Spleen (tissue), 13 donors: ENCODE measurements at places on chromosomes 4 and X.

- peaks cover 91% of the 10 kb centered on the region for H3K36me3 ChIP-seq
- H3K4me1 ChIP-seq, result peaks cover 38% of the 10 kb centered on the region
- DNase-seq, result no peak
- H3K27me3 ChIP-seq, result no peaks in the 10 kb centered on the region
These were observed 5.8 kb downstream of the ARAF start for GRCh38 chrX:47566841-47567240.

- no peak for DNase-seq
- H3K27me3 ChIP-seq, result no peaks in the 10 kb centered on the region
- no peak overlapping the region for H3K4me3 ChIP-seq
These were observed 68.6 kb downstream of the CHST7 start for GRCh38 chrX:46642145-46642544.

DNA sequence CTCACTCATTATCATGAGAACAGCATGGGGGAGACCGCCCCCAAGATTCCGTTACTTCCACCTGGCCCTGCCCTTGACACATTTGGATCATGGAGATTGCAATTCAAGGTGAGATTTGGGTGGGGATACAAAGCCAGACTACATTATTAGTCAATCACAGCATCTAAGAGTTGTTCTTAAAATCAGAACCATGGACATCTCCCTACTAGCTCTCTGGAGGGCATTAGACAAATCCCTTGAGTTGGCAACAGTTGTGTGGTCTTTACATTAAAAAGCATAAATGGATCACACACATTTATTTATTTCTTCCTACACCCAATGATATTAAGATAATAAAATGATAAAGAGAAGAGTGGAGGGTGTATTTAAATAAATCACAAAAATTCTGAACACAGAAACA, 262.8 kb upstream of the VCX start:
- no peaks in the 10 kb centered on the region for H3K4me1 ChIP-seq
- DNase-seq, result no peak
- no peak overlapping the region for H3K27ac ChIP-seq

DNA sequence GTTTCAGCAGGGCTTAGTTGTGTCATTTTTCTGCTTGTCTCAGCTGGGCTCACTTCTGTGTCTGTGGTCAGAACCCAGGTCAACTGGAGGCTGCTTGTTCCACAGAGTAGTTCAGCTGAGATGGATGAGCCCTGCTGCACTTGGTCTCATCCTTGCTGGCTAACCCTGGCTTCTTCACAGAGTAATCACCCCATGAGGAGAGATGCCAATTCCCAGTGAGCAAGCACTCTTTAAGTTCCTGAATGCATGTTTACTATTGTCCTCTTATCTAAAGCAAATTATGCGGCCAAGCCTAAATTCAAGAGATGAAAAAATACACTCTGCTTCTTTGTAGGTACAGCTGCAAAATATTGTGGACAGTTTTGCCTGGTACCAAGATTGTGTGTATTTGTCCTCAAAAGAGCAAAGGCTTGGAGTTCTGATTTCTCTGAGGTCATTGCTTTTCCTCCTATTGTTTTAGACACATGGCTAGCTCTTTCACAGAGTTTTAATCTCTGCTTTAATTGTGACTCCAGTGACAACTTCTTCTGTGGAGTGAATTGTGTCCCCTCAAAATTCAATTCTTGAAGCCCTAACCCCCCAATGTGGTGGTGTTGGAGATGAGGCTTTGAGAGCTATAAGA, 236.6 kb upstream of the ANKRD50 start:
- H3K27ac ChIP-seq, result no peak overlapping the region
- H3K36me3 ChIP-seq, result no peaks in the 10 kb centered on the region
- no peak for DNase-seq
- H3K4me1 ChIP-seq, result no peaks in the 10 kb centered on the region
- no peak overlapping the region for H3K4me3 ChIP-seq

DNA sequence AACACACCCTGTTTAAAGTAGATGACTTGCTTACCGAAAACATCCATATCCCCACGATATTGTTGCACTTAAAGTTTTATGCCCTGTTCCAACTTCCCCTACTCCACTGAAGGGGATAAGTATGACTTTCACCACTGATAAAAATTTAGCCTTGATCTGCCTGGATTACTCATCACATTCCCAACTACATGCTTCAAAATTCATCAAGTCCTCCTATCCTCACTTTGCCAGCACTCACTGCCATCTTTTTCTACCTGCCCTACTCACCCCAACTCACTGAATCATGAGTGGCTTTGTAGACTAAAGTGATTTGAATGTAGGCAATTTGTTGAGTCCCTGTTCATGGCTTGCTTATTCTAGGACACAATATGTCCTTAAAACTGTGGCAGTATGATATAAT, 12.2 kb upstream of the GPRIN3 start:
- H3K4me3 ChIP-seq, result no peak overlapping the region
- H3K27ac ChIP-seq, result no peak overlapping the region
- no peak for DNase-seq
- H3K27me3 ChIP-seq, result no peaks in the 10 kb centered on the region
- H3K36me3 ChIP-seq, result no peaks in the 10 kb centered on the region
- H3K4me1 ChIP-seq, result peaks cover 44% of the 10 kb centered on the region

DNA sequence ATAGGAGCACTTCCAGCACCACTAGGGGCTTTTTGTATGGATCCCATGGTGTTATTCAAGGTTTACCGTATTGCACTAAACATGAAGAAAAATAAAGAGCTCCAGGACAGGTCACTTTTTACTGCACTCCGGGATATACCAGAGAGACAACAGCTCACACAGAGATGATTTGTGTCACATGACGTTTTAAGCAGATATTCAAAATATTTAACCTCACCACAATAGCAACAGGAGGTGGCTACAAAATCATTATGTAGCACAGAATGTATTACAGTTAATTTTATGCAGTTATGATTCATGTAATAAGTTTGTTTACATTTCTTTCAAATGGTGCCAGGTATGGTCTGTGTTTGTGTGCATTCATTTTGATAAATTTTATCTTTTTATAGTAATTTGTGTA, 100.6 kb downstream of the LUZP4 start:
- H3K36me3 ChIP-seq, result no peaks in the 10 kb centered on the region
- no peaks in the 10 kb centered on the region for H3K4me1 ChIP-seq
- no peak overlapping the region for H3K27ac ChIP-seq
- H3K4me3 ChIP-seq, result no peak overlapping the region
- no peaks in the 10 kb centered on the region for H3K27me3 ChIP-seq
- DNase-seq, result no peak

DNA sequence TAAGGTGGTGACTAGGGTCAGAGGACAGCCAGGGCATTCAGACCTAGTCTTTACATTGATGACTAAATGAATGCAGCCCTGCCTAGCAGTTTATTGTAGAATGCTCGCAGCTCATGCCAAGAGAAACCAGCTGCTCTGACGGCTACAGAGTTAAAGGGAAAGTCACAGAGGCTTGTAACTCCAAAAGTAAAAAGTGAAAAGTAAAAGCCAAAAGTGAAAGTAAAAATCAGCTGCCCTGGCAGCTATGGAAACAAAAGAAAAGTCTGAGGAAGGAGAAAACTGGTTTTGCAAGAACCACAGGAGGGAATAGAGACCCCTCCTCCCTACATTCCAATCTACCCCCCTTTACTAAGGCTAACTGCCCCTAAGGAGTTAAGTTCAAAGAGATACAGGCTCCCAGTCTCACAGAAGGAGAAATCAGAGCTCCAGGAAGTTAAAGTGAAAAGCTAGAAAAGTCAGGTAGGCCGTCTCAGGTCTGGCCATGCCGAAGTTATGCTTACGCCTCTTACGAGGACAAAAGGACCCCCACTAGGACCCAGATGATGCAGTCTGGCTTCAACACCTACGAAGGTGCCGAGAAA, 6.0 kb downstream of the GAGE10 start:
- H3K36me3 ChIP-seq, result no peaks in the 10 kb centered on the region
- no peaks in the 10 kb centered on the region for H3K27me3 ChIP-seq
- peak overlapping the region; percentile 83 for H3K27ac ChIP-seq
- no peak for DNase-seq

DNA sequence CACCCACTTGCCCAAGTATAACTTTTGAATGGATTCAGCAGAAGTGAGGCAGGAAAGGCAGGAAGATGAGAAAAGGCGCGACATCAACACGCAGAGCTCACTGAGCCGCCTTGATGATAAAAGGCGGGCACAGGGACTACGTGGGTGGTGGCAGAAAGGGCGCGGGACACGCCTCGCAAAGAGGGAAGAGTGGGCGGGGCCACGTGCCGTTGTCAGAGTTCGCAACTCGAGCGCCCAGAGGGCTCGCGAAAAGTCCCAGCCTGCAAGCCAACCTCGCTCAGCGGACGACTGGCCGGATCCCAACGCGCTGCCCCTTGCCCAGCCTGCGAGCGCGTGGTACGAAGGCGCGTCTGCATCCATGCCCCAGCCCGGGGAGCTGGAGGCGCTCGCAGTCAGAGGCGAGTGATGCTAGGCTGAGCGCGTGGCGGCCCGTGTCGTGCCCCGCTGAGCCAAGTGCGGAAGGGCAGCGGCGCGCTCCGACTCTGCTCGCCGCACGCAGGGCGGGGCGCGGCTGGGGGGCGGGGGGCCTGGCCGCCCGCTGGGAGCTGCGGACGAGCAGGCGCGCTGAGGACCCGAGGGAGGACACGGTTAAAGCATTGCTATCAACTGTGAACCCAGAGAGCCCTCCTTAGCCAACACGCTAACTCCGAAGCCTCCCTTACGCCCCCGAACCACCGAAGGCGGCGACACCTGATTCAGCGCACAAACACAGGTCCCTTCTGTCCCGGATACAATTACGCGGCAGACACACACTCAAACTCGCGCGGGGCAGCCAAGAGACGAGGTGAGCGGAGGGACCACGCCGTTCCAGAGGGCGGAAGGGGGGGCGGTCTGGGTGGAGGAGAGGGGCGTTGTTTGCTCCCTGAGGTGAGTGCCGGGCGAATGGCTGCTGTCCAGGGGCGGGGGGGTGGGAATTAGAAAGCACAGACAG, at the start of gene UGT8:
Gene UGT8 (plus strand): TSS at position 617 of the 931 bp plus-strand sequence. CDS start 24,074 bp downstream, outside the sequence.
- peak within 1 kb of the TSS; percentile 79 for H3K27ac ChIP-seq
- peak within 1 kb of the TSS; percentile 54 for H3K4me3 ChIP-seq
- H3K27me3 ChIP-seq, result peaks cover 47% of the 10 kb centered on the region
- peaks cover 4% of the 10 kb centered on the region for H3K4me1 ChIP-seq
- H3K36me3 ChIP-seq, result no peaks in the 10 kb centered on the region
- peak; percentile 93 for DNase-seq

GRCh38 chrX:1026263-1027015, 186.0 kb downstream of the CRLF2 start:
- no peak for DNase-seq
- H3K27me3 ChIP-seq, result no peaks in the 10 kb centered on the region
- peak overlapping the region; percentile 28 for H3K27ac ChIP-seq

- H3K27ac ChIP-seq, result no peak overlapping the region
- H3K36me3 ChIP-seq, result no peaks in the 10 kb centered on the region
These were observed 528.4 kb downstream of the PPARGC1A start for GRCh38 chr4:23361453-23361852.

DNA sequence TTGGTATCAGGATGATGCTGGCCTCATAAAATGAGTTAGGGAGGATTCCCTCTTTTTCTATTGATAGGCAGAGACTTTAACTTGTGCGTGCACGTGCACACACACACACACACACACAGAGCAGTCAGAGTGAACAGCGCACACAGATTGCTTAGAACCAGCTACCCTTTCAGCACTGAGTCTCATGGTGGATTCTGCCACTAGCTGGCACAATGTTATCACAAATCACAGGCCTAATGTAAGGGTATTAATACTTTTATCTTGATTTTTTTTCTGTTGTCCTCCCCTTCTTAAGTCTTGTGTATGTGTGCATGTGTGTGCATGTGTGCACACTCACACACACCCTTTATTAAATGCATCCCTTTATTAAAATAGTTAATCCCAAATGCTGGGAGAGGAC, 53.2 kb downstream of the HADH start:
- H3K4me3 ChIP-seq, result no peak overlapping the region
- H3K4me1 ChIP-seq, result no peaks in the 10 kb centered on the region
- no peaks in the 10 kb centered on the region for H3K36me3 ChIP-seq
- no peak for DNase-seq
- no peaks in the 10 kb centered on the region for H3K27me3 ChIP-seq

GRCh38 chrX:55142206-55142918, 53.5 kb downstream of the PAGE2 start:
- no peak overlapping the region for H3K27ac ChIP-seq
- no peaks in the 10 kb centered on the region for H3K4me1 ChIP-seq
- DNase-seq, result no peak
- no peaks in the 10 kb centered on the region for H3K36me3 ChIP-seq
- no peak overlapping the region for H3K4me3 ChIP-seq

DNA sequence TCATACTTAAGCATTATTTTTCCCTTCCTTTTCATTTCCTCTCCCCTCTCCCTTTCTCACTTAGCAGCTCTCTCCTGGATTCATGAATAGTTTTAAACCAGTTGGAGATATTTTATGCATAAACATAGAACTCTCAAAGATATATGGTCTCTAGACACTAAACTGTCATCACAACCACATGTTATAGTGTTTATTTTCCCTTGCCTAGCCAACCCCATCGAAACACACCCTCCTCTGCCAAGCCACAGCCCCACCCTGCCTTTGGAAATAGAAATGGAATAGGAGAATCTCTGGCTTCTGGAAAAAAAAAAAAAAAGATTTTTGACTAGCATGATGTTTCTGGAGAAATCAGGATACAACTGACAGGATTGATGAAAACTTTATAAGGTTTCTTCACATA, 64.8 kb upstream of the RBPJ start:
- DNase-seq, result no peak
- no peaks in the 10 kb centered on the region for H3K36me3 ChIP-seq
- H3K4me1 ChIP-seq, result peaks cover 16% of the 10 kb centered on the region
- H3K4me3 ChIP-seq, result no peak overlapping the region
- no peak overlapping the region for H3K27ac ChIP-seq

DNA sequence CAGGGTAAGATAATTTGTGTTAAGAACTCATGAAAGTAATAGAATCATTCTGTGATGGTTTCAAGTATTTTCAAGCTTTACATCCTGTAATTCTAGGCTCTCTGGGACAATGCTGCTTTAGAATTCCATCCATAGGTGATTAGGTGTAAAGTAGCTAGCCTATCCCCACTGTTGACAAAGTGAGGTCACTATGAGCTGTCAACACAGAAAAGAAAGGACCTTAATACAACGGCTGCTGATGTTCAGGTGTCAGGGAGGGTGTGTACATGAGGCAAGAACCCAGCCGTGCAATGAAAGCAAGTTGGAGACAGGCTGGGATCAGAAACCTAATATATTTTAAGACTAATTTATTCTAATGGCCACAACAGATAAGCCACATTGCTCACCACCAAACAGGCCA, 36.8 kb upstream of the SH3RF1 start:
- no peak for DNase-seq
- no peaks in the 10 kb centered on the region for H3K4me1 ChIP-seq
- H3K27me3 ChIP-seq, result no peaks in the 10 kb centered on the region
- H3K4me3 ChIP-seq, result no peak overlapping the region

DNA sequence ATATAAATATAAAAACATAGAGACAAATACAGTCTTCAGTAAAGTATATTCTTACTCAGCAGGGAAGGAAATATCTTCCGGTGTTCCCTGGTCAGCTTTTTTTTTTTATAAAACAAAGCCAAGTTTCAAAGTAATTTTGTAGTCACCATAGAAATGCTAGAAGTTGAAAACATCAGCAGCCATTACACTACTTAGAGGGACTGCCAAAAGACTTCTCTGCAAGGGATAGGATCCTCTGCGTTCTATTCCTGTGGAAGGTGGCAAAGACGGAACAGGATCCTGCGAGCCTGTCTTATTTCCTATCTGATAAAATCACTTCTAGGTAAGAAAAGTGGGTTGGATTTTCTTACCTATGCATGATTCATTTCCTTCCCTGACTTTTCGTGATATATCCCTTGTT, 19.4 kb downstream of the CLDN22 start:
- no peaks in the 10 kb centered on the region for H3K27me3 ChIP-seq
- H3K36me3 ChIP-seq, result no peaks in the 10 kb centered on the region
- H3K4me3 ChIP-seq, result no peak overlapping the region
- no peak for DNase-seq
- H3K27ac ChIP-seq, result no peak overlapping the region
- no peaks in the 10 kb centered on the region for H3K4me1 ChIP-seq
